Urinary bladder (tissue), 4 donors: ENCODE measurements at places on chromosomes 4 and X. TPM values are rescaled to one million over a fixed set of nuclear protein-coding genes. Genes with fewer than 3 reads are reported as not detected.

Gene GAGE12F
- not detected for total RNA-seq

Gene DAPP1
- total RNA-seq, result 19.6 TPM

DNA sequence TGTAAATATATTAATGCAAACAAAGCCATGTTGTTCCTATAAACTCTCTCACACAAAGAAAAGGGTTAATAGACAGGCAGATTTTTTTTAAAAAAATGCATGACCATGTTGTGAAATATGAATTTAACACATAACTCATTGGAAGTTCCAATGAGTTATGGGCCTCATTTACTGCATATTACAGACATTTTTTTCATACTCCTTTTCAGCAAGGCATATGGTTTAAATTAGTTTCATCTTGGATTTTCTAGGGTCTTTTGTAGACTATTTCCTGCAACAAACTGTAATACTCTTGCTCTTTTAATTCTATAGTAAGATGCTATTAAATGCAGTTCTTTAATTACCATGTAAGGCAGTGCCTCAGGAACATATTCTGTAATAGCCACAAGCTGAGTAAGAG lies 323.1 kb downstream of the GBA3 start:
- no peak for DNase-seq

DNA sequence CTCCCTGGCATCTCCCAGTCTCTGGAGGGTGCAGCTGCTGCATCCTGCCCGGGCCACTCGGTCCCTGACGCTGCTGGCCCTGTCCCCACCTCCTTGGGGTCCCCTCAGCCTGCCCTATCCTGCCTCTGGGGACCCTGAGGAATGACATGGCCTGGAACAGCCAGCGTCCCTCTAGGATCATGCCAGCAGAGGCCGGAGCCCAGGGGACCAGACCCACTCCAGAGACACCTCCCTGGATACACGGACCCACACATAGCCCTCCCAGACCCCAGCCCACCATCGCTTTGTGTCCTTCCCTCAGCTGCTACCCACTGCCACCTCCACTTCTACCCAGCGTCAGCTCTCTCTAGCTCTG lies 35.5 kb downstream of the CPLX1 start:
- no peak for DNase-seq

DNA sequence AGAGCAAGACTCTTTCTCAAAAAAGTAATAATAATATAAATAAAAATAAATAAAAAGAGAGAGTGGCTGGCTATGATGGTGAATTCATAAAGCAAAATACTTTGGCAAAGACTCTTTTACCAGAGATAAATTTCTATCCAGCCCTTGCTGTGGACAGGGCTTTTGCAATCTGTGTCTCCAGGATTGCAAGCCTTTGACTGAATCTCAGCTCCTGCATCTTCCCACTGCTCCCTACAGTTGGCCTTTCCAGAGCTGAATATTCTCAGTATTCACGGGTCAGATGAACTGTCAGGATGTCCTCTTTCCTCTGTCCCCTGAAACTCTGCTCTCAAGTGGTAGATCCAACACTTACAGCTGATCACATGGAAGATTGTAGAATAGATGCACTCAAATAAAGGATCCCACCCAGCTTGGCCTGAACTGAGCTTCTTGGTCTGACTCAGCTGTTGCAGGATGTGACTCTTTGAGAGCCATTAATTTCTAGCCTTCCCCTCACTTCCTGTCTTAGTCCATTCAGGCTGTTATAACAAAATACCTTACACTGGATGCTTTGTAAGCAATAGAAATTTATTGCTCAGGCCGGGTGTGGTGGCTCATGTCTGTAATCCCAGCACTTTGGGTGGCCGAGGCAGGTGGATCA lies 123.4 kb upstream of the GUCY1A1 start:
- DNase-seq, result no peak

DNA sequence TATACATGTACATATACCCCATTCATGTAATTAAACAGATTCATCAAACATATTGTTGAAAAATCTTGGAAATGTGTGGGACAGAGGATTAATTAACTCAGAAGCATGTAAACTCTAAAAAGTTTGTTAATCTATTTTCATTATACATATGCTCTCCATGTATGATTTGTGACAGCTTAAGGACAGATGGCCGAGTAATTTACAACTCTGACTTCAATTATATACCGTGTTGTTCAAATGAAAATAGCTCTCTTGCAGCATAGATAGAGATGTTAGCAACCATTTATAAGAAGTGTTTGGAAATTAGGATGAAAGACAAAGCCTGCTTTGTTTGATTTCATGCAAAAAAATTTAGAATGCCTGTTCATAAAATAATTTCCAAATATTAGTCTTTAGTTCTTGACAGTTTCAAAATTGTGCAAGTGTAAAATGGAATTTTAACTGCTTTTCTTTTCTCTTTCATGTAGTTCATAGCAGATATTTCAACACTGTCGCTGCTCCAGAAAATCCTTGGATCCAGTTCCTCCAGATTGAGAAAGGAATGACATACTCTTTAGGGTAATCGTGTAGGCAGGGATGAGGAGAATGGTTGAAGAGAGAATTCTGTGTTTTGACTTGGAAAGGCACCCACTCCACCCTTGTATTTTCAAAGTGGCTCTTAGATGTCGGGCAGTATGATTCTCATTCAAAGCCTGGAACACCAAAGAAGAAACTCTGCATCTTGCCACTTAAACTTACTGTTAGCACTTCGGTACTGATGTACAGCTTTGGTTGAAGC lies 23.1 kb downstream of the AFF2 start:
- DNase-seq, result no peak

GRCh38 chrX:11143931-11144678 lies 33.0 kb downstream of the HCCS start:
- peak; percentile 32 for DNase-seq
